ENCODE measurements at places on chromosomes 4 and X.

DNA sequence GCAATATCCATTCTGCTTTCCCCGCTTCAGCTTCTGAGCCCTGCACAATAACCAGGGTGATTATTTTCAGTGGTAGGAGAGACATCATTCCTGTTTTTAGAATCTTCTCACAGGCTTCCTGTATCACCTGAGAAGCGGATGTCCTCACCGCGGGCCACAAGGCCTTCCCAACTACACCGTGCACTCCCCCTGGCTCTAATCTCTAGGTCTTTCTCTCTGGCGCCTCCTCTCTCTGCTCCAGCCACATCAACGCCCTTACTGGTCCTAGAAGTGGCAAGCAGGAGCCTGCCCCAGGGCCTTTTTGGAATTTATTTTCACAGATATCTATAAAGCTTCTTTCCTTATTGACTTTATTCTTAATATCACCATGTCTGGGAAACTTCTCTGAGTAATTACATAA is 675.2 kb upstream of the FRG1 start:
- no peak for DNase-seq

DNA sequence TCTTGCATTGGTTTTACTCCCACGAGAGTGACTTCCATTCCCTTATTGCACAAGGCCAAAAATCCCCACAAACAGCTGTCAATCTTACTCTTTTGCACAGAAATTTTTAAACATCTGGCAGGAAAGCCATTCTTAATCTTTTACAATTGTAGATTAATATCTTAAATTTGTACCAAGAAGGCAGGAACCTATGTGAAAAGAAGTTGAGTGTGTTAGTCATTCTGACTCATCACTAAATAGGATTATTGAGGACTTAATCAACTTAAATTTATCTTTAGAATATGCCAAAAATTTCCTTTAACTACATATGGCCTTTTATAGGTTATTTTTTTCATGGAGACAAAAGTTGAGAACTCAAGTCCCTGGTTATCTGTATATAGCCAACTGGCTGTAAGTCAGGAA is 49.0 kb upstream of the VEGFC start:
- DNase-seq: no peak

- no peak for DNase-seq
These were observed 200.2 kb downstream of the ADGRA3 start for GRCh38 chr4:22315628-22316027.

DNA sequence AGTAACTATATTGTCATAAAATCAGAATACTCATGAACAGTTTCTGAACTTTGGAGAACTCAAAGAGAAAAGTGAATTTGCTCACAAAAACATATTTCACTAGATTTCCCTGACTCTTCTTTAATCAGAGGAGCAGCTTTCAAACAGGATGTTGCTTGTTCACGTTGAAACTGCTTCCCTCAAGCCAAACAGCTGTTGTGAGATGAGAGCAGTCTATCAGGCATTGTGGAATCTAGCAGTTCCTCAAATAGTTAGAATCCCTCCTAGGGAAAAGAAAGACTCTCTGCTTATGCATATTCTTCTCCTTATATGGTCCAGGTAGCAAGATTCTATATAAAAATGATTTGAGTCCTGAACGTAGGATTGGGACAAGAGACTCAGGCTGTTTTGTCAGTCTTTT is 1012.1 kb downstream of the FAM133A start:
- DNase-seq: no peak

DNA sequence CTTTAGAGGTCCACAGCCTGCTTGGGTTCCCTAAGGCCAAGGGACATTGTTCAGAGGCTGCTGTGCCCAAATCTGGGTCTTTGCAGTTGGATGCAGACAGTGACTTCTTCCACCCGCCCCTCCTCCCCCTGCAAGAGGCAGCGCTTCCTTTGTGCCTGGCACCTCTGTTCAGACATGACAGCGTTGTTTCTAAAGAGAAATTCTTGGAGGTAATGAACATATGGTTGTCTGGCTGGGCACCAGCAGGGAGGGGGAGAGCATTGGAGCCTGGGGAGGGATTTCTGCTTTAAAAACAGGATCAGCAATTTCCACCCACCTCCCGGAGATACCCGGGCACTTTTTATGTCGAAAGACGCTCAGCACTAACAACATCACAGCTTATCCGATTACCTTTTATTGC is 51.5 kb downstream of the PSAPL1 start:
- DNase-seq: no peak

DNA sequence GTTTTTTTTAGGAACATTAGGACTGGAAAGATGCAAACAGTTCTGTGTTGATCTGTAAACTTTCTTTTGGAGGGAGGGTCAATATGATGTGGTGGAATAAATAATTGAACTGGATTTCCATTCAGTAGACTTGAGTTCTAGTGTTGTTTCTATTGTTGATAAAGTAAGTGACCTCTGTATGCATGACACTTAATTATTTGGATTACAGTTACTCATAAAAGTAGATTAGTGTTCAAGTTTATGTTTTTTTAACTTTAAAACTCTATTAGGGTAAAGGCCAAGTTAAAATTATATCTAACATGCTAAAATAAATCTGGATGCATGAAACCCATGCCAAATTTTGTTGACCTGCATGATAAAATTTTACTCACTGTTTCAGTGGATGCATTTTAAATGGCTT is 85.4 kb upstream of the NR3C2 start:
- DNase-seq: no peak

DNA sequence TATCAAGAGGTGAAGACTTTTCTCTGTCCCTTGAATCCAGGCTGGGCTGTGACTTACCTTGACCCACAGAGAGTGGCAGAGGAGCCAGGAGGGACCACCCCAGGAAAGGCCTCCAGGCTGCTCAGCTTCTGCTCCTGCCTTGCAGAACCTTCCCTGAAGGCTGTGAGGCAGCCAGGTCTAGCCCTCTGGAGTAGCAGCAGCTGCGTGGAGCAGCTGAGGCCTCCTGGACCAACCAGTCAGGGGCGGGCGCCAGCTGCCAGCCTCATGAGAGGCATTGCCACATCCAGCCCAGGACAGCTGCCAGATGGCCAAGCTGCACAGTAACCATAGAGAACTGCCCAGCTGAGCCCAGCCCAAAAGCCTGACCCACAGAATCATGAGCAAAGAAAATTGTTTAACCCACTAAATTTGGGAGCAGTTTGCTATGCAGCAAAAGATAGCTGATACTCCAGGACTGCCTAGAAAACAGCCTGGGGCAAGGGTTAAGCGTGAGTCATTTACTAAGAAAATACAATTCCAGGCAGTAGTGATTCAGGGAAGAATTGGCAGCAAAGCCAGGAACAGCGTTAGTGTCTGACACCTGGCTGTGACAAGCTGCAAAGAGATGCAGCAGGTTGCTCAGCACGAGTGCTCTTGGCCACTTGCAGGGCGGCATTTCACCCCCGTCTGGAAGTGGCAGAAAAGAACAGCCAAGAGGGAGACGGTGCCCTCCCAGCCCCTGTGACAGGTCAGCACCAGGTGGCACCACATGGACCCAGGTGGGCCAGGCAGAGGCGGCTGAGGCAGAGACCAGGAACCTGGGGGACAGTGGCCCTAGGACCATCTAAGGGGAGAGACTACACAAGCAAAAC is 14.7 kb upstream of the PDE6B start:
- peak; percentile 12 for DNase-seq

- no peak for DNase-seq
These were observed at the start of gene TLL1 for GRCh38 chr4:165872461-165873297. Gene TLL1 (plus strand): TSS chr4:165873237. CDS start chr4:165873905, 668 bp downstream.

- DNase-seq: no peak
These were observed 54.5 kb downstream of the MID2 start for GRCh38 chrX:107880054-107880610.

DNA sequence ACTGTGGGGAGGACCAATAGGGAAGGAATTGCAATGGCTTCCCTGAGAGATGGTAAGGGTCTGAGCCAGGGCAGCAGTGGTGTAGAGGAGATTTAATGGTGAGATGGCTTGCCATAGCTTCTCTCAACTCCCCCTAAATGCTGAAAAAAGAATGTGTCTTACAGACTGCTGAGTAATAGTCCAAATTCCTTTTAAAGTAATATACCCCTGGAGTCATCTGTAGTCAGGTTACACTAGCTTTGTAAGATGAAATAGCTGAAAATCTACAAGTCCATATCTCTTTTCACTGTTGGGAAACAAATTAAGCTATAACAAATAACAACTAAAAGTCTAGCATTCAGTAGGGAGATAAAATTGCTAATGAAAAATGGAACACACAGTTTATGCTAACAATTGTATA is 33.5 kb downstream of the MAPK10 start:
- no peak for DNase-seq

DNA sequence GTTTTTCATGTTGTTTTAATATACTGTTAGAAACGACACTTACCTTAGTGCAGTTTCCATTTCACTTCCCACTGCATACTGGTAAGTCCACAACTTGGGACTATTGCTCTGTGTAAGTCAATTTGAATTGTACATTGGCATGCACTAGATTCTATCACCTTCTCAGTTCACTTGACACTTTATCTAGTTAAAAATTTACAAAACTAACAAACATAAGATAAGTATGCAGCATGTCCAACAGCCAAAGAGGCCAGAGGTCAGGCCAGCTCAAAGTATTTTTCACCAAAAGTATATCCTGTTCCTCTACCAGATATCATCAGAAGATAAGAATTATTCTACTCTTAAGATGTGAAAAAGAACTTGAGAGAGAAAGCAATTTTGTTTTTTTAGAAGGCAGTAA is 75.9 kb downstream of the QRFPR start:
- DNase-seq: no peak

DNA sequence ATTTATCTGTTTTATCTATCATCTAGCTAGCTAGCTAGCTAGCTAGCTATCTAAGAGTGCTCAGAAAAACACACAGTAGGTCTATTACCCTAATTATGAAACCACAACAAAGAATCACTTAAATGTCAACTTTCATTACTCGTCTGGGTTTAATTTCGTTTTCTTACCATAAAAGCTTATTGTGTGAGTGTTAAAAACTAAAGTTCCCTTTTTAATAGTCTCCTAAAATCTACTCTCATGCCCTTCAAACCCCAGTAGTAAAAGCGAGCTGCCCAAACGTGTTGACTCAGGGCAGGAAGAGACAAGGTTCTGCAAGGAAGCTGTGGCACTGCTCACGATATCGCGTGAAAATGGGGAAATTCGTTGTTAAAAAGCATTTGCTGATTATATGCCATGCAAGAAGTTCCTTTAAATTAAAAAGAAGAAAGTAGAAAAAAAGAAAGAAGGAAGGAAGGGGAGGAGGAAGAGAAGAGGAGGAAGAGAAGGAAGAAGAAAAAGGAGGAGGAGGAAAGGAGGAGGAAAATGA is 595 bp downstream of the MBNL3 start:
- peak; percentile 30 for DNase-seq

DNA sequence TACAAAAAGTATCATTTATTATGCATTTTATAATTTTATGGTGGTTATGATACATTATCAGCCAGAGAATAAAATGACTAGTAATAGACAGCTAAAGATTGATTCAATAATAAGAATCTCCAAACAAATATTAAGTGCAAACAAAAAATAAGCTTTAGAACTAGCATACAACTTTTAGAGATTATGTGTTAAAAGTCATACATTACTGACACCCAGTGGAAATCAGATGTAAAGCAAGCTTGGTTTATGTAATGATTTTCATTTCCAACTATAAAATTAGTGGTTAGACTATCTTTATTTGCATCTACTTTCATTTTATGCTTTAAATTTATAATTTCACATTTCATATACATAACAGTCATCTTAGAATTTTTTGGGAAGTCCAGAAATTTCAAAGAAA is 57.7 kb downstream of the IL13RA2 start:
- peak; percentile 1 for DNase-seq

DNA sequence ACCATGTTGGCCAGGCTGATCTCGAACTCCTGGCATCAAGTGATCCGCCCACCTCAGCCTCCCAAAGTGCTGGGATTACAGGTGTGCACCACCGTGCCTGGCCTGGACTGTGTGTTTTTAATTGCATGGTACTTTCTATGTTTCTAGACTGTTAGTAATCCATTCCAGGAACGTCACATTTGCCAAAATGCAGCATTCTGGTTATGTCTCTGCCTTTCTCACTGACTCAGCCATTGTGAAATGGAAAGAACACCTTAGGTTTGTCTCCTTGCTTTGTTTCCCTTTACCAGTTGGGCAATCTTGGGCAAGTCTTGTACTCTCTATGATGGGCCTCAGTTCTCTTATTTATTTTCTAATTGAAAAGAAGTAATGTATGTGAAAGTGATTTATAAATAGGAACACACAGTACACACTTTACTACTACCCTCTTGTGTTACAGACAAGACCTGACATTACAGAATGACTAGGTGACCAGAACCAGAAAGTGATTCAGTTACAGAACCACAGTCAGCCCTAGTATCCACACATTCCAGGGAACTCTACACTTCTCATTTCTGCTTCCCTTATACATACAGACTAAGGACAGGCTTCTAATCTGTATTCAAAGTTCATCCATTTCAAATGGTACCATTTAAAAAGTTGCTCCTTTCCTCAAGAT is 187.1 kb downstream of the MGST2 start:
- no peak for DNase-seq

DNA sequence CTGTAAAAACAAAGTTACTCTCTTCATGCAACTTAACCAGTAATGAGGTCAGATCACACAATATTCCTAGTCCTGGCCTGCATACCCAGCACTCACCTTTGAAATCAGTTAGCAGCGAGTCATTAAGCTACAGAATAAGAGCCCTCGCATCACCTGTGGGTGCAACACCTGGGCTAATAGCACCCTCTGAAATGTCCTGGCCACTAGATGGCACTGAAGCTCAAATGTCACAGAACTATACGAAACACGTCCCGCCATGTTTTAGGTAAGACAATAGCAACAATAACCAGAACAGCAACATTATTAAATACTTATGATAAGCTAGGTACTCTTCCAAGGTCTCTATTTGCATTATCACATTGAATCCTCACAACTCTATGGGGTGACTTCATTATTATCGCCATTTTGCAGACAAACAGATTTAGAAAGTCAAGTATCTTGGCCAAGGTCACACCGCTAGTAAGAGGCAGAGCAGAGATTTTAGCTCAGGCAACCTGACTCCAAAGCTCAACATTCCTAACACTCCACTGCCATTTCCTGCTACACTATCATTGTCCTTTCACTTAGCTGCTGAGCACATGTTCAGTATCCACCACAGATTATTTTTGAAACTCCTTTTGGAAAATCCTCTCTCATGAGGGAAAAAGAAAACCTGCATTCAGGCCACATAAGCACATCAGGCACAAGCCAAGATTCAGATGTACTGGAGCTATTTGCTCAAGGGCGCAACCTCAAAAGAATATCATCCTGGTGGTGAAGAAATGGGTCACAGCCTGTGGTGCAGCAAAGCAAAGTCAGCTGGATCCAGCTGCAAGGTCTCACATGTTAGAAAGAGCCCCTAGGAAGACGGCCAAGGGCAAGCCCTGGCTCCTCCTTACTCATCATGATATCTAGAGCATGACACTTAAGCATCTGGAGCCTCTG is 59.5 kb upstream of the KDR start:
- DNase-seq: no peak

DNA sequence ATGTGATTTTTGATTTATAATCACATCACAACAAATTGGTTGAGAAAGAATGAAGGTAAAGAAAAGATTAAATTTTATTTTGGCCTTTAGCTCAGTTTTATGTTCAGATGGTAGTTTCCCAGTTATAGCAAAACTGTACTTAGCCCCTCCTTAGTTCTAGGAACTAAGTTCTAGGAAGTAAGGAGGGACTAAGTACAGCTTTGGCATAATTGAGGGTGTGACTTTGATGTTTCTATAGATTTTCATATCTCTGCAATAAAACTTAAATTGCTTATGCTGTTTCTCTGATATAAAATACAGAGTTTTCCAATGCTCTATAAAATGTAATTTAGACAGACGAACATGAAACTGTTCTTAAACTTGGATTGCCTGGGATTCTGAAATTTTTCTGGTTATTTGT is 46.6 kb upstream of the SLC4A4 start:
- no peak for DNase-seq

Measured in pons (tissue), 1 donor.